ENCODE measurements at places on chromosomes 16 and 17.
A peak's percentile ranks its signal among the peaks of the same experiment; 100 is the strongest.

DNA sequence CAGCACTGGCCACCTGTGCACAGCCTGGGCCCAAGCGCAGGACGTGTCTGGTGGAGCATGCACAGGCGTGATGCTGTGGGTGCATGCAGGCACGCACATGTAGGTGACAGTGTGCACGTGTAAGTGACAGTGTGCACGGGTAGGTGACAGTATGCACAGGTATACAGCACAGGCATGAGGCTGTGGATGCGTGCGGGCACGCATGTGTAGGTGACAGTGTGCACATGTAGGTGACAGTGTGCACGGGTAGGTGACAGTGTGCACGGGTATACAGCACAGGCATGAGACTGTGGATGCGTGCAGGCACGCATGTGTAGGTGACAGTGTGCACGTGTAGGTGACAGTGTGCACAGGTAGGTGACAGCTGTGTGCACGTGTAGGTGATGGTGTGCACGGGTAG is 7.9 kb downstream of the RPUSD1 start:
- no peak for DNase-seq

GRCh38 chr16:2250652-2251295 is 613 bp downstream of the ECI1 start:
- DNase-seq, result no peak

DNA sequence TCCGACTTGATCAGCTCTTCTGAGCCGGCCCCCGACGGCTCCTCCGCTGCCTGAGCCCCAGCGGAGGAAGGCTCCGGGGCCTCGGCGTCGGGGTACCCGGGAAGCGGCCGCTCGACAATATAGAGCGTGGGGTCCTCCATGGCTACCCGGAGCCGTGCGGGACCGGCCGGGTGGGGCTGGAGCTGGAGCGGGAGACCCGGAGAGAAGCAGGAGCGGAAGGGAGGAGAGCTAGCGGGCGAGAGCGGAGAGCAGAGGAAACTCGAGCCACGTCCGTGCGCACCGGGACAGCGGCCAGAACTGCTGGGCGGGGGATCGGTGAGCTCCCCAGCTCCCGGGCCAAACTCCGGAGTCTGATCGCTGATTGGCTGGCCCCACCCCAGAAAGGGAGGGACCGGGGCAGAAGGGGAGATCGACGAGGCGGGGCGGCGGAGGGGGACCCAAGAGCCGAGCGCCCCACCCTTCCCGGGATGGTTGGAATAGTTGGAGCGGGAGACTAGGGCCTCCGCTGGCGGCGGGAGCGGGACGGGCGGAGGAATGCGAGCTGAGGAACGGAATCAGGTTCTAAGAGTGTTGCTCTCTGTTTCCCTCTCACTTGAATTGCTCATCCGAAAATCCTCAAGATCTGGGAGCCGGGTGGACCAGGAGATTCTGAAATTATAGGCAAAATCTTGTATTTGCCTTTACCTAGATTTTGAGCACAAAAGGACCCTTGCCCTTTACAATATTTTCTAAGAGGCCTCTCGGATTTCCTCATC is at the start of gene CAVIN1:
TSS of gene CAVIN1 (minus strand) at position 299 of the 755 bp plus-strand sequence. CDS start at position 140, 159 bp downstream.
- peak; percentile 87 for DNase-seq

DNA sequence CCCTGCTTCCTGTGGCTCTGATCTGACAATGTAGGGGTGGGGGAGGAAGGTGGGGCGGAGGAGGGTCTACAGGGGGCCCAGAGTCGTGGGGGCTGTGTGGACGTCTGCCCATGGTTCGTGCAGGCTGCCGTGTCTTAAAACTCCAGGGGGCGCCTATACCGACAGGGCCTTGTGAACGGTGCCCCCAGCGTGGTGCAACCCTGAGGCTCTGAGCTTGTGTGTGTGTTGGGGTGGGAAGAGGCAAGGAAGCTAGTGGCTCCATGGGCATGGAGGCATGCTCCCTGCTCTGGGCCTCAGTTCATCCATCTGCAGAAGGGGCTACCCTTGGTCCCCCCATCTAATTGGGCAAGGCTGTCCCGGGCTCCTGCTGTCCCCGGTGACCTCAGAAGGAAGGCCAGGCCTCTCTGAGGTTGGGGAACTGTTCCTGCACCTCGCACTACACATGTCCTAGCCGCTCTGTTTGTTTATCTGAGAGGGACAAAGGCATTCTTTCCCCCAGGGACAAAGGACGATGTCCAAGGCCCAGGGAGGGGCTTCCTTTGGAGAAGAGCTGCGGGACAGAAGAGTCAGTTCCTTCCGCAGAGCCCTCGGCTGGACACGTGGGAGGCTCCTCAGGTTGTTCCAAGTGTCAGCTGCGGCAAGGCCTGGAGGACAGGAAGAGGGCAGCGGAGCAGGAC is 13.5 kb downstream of the CA4 start:
- no peak for DNase-seq

DNA sequence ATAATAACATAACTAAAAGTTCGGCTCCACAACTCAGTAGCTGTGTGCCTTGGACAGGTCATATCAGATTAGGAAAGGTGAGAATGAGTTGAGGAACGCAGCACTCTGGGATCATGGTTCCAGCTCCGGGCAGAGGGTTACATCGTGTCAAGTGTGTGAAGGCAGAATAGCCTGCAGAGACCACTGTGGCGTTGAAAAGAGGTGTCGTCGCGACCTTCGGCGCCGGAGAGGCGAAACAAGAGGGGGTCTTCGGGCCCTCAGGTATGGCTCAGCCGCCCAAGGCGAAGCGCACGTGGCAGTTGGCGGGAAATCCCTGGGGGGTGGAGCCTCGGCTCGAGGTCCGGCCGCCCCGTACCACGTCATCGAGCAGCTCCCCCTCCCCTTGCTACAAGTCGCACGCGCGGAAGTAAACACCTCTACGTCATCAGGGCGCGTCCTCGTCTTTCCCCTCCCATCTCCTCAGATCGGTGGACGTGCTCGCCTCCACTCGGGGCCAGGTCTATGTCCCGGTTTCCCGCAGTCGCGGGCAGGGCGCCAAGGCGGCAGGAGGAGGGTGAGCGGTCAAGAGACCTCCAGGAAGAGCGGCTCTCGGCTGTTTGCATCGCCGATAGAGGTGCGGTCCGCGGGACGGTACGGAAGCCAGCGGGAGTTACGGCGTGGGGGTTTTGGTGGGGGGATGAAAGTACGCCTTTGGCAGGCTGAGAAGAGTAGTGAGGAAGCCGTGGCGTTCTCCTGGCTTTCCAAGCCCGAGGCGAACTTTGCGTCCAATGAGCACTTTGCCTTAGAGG is at the start of gene DHX40:
TSS of gene DHX40 (plus strand) at position 440 of the 788 bp plus-strand sequence. CDS start at position 502, 62 bp downstream.
- DNase-seq, result peak; percentile 89

GRCh38 chr16:23950898-23951297 is 115.1 kb downstream of the PRKCB start:
- DNase-seq, result no peak

DNA sequence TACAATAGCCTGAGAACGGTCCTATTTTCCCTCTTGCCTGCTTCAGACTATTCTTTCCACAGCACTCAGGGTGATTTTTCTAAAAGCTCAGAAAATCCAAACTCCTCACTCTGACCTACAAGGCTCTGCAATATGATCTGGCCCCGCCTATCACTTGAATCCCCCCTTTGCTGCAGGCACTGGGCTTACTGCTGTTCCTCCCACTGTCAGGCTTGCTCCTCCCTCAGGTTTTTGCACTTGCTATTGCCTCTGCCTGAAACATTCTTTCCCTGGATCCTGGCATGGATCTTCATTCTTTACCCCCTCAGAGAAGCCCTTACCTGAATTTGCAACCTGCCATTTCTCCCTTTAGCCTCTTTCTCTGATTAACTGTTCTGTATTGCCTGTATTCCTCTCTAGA is 52.3 kb downstream of the RPGRIP1L start:
- no peak for DNase-seq

DNA sequence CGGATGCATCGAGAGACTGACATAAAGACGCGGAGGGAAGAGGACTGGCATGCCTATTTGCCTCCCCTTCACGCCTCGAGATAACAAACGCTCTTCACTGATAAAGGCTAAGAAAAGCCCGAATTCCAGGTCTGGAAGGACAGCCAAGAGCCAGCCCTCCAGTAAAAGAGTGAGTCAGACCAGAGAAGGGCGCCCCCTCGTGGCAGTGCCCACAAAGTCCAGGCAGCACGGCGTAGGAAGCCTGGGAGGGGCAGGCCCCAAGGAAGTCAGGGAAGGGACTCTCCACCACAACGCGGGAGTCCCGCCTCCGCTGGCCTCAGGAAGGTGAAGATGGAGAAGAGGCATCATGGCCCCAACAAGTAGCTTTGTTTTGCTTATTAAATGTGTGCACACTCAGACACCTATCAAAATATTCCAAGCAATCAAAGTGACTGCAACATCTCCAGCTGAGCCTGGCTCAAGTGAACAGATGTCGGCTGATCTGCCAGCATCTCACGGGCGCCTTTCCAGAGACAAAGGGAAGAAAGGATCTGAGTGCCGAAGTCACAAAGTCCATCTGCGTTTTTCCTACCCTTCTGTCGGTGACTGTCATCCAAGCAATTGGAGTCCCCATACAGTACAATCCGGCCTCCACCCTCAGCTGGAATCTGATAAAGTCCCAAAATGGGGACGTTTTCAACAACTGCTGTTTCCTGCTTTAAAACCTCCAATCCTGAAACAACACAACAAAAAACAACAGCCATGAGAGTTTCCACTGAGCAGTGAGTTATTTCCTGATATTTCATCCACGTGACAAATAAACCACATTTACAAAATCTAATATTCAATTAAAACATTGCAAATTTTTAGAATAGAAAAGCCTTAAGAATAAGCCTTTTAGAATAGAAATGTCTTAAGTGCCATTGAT is 20.4 kb upstream of the SLC38A8 start:
- no peak for DNase-seq

- no peak for DNase-seq
Observed at GRCh38 chr16:30748634-30749445, 615 bp downstream of the PHKG2 start.

GRCh38 chr16:81620796-81621195 is 158.3 kb upstream of the PLCG2 start:
- no peak for DNase-seq

GRCh38 chr16:11892761-11893160 is 23.0 kb downstream of the GSPT1 start:
- DNase-seq, result no peak
